ENCODE measurements at places on chromosomes 2 and 18. TPM values are rescaled to one million over a fixed set of nuclear protein-coding genes. Genes with fewer than 3 reads are reported as not detected.

ZSWIM2 gene
- not detected for polyA plus RNA-seq

GRCh38 chr2:218033590-218034496, 31.0 kb upstream of the TNS1 start:
- peak; percentile 28 for DNase-seq
- H3K27me3 ChIP-seq: no peaks in the 10 kb centered on the region
- H3K4me1 ChIP-seq: no peaks in the 10 kb centered on the region
- H3K27ac ChIP-seq: no peak overlapping the region

DLX1 gene
- not detected for polyA plus RNA-seq

DNA sequence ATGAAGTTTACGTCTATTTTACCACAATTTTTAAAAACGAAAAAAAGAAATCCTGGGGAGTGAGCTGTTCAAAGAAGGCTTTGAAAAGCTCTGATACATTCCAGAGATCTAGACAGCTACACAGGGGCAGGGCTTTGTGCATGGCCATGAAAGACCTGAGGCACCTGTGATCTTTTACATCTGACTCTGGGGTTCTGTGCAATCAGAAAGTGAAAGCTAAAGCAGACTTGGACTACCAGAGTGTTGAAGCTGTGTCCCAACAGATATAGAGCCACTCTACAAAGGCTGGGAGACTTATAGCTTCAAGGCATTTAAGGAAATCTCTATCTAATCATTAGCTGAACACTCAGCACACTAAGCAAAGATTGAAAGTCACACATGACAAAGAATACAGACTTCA, 34.1 kb downstream of the PARD6G start:
- no peaks in the 10 kb centered on the region for H3K4me1 ChIP-seq
- H3K27ac ChIP-seq: no peak overlapping the region
- no peaks in the 10 kb centered on the region for H3K36me3 ChIP-seq
- H3K27me3 ChIP-seq: no peaks in the 10 kb centered on the region
- no peak overlapping the region for H3K4me3 ChIP-seq

DNA sequence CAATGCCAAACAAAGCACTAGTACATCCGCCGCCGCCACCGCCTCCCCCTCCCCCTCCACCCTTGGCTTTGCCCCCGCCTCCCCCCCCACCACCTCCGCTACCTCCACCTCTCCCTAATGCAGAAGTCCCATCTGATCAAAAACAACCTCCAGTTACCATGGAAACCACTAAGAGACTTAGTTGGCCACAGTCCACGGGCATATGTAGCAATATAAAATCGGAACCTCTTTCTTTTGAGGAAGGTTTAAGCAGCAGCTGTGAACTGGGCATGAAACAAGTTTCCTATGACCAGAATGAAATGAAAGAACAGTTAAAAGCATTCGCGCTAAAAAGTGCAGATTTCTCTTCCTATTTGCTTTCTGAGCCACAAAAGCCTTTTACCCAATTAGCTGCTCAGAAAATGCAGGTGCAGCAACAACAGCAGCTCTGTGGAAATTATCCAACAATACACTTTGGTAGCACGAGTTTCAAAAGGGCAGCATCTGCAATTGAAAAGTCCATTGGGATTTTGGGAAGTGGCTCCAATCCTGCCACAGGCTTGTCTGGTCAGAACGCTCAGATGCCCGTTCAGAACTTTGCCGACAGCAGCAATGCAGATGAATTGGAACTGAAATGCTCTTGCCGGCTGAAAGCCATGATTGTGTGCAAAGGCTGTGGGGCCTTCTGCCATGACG, 168.0 kb downstream of the ASXL3 start:
- no peaks in the 10 kb centered on the region for H3K4me1 ChIP-seq
- H3K27me3 ChIP-seq: no peaks in the 10 kb centered on the region

GRCh38 chr2:81087646-81088045, 783.1 kb upstream of the LRRTM1 start:
- H3K36me3 ChIP-seq: no peaks in the 10 kb centered on the region
- no peaks in the 10 kb centered on the region for H3K27me3 ChIP-seq
- no peak overlapping the region for H3K27ac ChIP-seq

DNA sequence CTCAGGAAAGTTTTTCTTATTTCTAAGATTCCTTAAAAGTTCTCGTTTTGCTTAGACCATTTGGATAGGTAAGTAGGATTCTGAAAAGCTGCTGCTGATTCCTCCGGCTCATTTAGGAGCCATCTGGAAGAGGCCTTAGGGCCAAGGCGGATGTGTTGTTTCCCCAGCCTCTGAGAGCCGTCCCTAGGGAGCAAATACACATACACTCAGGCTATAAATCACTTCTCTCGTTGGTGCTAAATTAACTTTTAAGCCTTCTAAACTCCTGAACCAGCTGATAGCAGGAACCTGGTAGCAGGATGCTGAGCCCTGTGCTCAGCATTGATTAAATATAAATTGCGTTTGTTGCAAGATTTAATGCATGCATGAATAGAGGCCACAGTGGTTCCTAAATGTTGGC, 109.8 kb downstream of the ADCYAP1 start:
- H3K27ac ChIP-seq: no peak overlapping the region
- no peaks in the 10 kb centered on the region for H3K27me3 ChIP-seq
- no peaks in the 10 kb centered on the region for H3K36me3 ChIP-seq
- no peak overlapping the region for H3K4me3 ChIP-seq

CYP27C1 gene
- 1.2 TPM for polyA plus RNA-seq

GRCh38 chr2:126653761-126654160, 2.2 kb upstream of the GYPC start:
- no peak for DNase-seq
- no peak overlapping the region for H3K4me3 ChIP-seq
- H3K4me1 ChIP-seq: peaks cover 23% of the 10 kb centered on the region

DNA sequence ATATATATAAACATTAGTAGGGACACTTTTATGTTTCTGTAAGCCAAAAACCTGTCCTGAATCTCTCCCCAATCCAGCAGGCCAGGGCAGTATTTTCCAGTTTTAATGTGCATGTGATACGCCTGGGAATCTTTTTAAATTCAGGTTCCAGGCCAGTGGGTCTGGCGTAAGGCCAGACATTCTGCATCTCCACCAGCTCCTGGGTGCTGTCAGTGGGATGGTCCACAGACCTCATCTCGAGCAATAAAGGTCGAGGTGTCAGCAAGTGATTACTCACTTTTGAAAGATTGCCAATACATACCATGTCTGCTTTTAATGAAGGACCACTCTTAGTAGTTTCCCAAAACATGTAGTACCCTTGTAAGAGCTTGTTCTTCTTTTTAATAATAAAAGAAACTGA, 189.9 kb upstream of the SH3BP4 start:
- no peak overlapping the region for H3K27ac ChIP-seq
- no peaks in the 10 kb centered on the region for H3K36me3 ChIP-seq
- no peaks in the 10 kb centered on the region for H3K4me1 ChIP-seq

CDH2 gene
- polyA plus RNA-seq: 8.9 TPM

GRCh38 chr2:152950126-152950525, 231.7 kb downstream of the ARL6IP6 start:
- H3K4me1 ChIP-seq: no peaks in the 10 kb centered on the region
- DNase-seq: no peak
- H3K27ac ChIP-seq: no peak overlapping the region
- no peaks in the 10 kb centered on the region for H3K27me3 ChIP-seq

IKZF2 gene
- 3.7 TPM for polyA plus RNA-seq

- peak; percentile 87 for DNase-seq
- no peaks in the 10 kb centered on the region for H3K27me3 ChIP-seq
- no peak overlapping the region for H3K4me3 ChIP-seq
- peaks cover 6% of the 10 kb centered on the region for H3K4me1 ChIP-seq
- H3K36me3 ChIP-seq: no peaks in the 10 kb centered on the region
Measured at GRCh38 chr2:10329880-10330699, 27.4 kb downstream of the HPCAL1 start.

DNA sequence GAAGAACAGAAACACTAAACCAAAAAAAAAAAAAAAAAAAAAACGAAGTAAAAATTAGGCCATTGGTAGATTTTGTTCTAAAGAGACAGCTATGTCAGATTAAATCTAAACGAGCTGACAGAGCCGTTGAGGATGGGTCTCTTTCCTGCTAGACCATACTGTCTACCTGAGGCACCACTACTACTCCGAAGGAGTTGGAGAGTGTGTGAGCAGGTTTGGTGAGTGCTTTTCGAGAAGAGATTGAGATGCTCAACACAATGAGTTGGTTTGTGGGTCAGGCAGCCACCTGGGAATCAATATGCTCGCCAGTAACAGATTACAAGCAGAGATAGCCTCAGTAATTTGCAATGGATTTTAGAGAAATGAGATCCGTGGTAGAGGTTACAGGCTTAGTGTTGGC, 281.5 kb upstream of the EPAS1 start:
- H3K27ac ChIP-seq: no peak overlapping the region

- no peak overlapping the region for H3K4me3 ChIP-seq
- no peaks in the 10 kb centered on the region for H3K4me1 ChIP-seq
- no peaks in the 10 kb centered on the region for H3K27me3 ChIP-seq
Measured at GRCh38 chr2:237774811-237775553, 23.6 kb upstream of the RBM44 start.

DNA sequence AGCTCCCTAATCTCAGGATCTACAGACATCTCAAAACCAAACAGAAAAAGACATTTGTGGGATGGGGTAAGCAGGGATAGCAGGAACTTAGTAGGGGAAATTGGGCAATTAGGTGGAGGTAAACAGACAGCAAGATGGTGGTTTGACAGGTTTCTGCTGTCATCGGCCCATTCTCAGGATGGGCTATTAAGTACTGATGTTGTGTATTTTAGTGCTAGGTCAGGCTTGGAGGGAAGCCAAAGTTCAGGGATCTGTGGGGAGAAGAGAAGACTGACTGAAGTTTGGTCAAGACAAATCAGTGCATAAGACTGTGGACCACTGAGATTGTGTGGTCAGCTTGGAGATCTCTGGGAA, 96.8 kb upstream of the THUMPD2 start:
- no peaks in the 10 kb centered on the region for H3K4me1 ChIP-seq
- no peak overlapping the region for H3K4me3 ChIP-seq
- DNase-seq: no peak
- no peaks in the 10 kb centered on the region for H3K27me3 ChIP-seq

DNA sequence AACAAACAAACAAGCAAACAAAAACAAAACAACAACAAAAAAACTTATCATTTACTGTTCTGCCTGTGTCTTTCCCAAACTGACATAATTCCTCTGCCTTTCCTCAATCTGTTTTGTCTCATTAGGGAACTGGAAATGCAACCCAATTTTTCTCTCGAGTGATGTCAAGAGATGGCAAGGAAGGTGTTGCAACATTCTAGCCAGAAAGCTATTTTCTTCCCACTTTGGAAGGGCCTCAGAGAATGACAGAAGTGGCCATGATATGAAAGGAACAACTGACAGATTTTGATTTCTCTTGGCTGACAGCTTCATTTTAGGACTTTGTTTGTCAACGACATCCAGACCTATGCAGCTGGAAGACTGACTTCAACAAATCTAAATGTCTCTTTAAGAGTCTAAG, 24.7 kb downstream of the RND3 start:
- no peak overlapping the region for H3K4me3 ChIP-seq
- no peaks in the 10 kb centered on the region for H3K27me3 ChIP-seq
- no peaks in the 10 kb centered on the region for H3K4me1 ChIP-seq
- no peak overlapping the region for H3K27ac ChIP-seq

PROM2 gene
- polyA plus RNA-seq: 2.2 TPM

GRCh38 chr18:33282709-33283333, 157.7 kb downstream of the CCDC178 start:
- no peaks in the 10 kb centered on the region for H3K27me3 ChIP-seq
- no peak overlapping the region for H3K27ac ChIP-seq
- no peak overlapping the region for H3K4me3 ChIP-seq
- H3K4me1 ChIP-seq: no peaks in the 10 kb centered on the region
- no peaks in the 10 kb centered on the region for H3K36me3 ChIP-seq
- DNase-seq: no peak

DNA sequence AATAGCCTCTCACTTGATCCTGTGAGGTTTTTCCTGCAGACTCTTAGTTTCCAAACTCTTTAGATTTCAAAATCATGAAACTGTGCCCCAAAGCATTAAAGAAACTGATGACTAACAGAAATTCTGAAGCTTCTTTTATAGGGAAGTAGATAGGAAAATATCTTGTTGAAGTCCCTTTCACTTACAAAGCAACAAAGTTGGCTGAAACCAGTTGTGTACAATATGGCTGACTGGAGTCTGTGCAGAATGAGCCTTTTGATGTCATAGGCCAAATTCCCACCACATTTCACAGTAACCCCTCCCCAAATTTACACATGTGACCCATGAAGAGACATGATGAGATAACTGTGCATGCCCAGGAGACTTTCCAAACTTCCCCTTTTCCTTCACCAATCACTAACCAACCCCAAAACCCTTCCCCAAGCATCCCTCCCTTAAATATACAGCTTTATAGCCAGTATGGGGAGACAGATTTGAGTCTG, 61.7 kb upstream of the NCK2 start:
- H3K4me1 ChIP-seq: no peaks in the 10 kb centered on the region
- H3K4me3 ChIP-seq: no peak overlapping the region
- H3K27ac ChIP-seq: no peak overlapping the region
- no peaks in the 10 kb centered on the region for H3K27me3 ChIP-seq

DNA sequence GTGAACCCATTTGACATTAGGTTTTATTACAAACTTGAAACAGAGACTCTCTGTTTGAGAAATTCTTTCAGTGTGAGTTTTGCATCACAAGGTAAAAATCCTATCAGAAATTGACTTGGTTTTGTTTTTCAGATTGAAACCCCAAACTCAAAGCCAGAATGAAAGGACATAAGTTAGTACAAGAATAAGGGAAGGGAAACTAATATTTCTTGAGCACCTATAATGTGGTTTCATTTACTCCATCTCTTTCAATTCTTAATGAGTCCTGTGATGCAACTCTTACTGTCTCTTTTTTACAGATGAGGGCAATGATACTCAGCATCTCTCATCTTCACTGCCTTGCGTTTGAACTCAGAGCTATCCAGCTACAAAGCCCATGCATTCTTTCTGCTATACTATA, 210.0 kb upstream of the SIX3 start:
- H3K27ac ChIP-seq: no peak overlapping the region
- H3K36me3 ChIP-seq: no peaks in the 10 kb centered on the region
- no peak overlapping the region for H3K4me3 ChIP-seq
- no peak for DNase-seq

GRCh38 chr2:143559147-143559546, 429.9 kb downstream of the ARHGAP15 start:
- H3K4me1 ChIP-seq: no peaks in the 10 kb centered on the region
- no peaks in the 10 kb centered on the region for H3K36me3 ChIP-seq
- no peak overlapping the region for H3K4me3 ChIP-seq
- H3K27me3 ChIP-seq: no peaks in the 10 kb centered on the region

ONECUT2 gene
- polyA plus RNA-seq: 6.5 TPM

- no peaks in the 10 kb centered on the region for H3K36me3 ChIP-seq
- no peak for DNase-seq
- H3K4me1 ChIP-seq: no peaks in the 10 kb centered on the region
Measured at GRCh38 chr2:72576861-72577260, 249.0 kb downstream of the EXOC6B start.

MC2R gene
- polyA plus RNA-seq: 0.46 TPM

DNAJB2 gene
- 61.1 TPM for polyA plus RNA-seq

THSD7B gene
- polyA plus RNA-seq: not detected

POTEJ gene
- polyA plus RNA-seq: not detected

GRCh38 chr2:47900857-47901256, 5.4 kb downstream of the FBXO11 start:
- no peak for DNase-seq
- H3K27ac ChIP-seq: no peak overlapping the region
- no peaks in the 10 kb centered on the region for H3K36me3 ChIP-seq
- H3K27me3 ChIP-seq: no peaks in the 10 kb centered on the region
- H3K4me3 ChIP-seq: no peak overlapping the region
- no peaks in the 10 kb centered on the region for H3K4me1 ChIP-seq

Data from small intestine (tissue), 16 donors.